ENCODE measurements at places on chromosomes 6 and 20. TPM values are rescaled to one million over a fixed set of nuclear protein-coding genes. Genes with fewer than 3 reads are reported as not detected.
A peak's percentile ranks its signal among the peaks of the same experiment; 100 is the strongest.

DNA sequence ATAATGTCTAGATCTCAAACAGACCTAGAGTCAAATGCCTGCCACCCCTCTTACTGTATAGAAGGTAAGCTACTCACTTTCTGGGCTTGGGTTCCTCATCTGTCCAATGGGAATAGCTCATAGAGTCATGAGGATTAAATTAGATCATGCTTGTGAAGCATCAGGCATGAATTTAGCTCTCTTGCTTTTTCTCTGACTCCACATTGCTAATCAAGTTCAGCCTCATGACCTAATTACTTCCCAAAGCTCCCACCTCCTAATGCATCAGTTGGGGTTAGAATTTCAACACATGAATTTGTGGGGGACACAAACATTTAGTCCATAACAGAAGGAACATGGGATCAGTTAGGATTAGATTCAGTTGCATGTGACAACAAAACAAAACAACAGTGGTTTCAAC is 4.6 kb upstream of the DDX27 start:
- DNase-seq, result no peak

DNA sequence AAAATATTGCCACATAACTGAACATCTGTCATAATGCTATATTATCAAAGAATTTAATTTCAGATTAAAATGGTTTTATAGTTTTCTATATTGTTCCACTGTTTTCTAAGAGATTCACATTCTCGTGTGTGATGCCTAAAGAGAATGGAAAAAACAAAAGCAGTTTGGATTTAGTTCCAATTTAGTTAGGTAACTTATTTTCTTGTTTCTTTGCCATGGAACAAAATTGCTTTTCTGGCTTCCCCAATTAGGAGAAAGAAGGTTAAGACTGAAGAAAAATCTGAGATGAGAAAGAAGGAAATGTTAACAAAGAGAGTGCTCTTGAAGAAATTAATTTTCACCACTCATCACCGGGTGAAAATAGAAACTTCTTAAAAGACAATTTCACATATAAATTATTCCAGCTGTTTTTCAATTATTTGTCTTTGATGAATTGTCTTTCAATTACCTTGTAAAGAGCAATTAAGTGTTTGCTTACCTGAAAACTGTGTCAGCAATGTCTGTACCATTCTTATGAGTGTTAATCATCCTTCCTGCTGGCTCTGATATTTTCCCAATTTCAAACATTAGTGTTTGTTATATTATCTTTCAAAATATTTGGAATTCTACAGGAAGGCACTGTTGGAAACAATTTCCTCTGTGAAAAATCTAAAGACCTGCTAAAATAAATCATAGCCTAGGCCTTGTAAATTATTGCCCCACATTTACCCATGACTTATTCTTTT is 19.5 kb downstream of the PHACTR2 start:
- DNase-seq, result no peak

DNA sequence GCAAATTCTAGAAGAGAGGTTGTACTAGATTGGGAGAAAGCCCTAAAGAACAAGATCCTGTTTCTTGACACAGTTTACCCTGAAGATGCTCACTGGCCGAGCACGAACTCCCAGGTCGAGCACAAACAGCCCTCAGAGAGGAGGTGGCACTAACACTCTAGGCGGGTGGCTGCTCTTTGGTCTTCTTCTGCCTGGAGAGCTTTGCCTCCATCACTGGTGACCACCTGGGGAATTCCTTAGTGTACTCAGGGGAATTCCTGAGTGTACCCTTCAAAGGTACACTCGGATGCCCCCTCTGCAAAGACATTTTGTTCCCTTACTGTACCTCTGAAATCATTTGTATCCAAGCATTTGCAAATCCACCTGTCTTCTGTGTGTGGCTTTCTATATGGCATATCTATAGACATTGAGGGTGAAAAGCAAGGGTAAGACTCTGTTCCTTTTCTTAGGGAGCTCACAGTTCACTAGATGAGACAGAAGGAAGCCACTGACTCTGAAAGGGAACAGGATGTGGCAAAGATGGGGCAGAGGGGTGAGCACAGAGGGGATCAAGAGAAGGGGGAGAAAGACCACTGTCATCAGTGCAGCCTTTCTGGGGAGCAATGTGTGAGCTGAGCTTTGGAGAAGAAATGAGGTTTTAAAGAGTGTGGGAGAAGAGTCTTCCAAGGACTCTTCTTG is 169.8 kb upstream of the PROKR2 start:
- DNase-seq, result no peak

DNA sequence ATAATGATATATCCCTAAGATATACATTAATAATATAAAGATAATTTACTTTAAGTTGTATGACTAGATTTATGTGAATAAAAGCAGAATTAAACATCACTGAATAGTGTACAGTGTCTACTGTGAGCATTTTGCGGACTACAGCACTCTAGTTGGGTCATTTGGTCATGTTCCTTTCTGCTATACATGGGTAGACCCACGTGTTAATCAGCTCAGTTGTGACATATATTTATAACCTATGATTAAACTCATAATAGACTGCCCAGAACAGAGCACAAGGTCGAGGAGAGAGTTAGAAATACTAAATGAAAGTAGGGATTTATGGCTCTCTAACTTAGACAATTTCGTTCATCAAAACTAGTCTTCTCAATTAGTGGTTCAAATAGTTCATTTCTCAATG is 852.7 kb downstream of the EPHA7 start:
- no peak for DNase-seq

DNA sequence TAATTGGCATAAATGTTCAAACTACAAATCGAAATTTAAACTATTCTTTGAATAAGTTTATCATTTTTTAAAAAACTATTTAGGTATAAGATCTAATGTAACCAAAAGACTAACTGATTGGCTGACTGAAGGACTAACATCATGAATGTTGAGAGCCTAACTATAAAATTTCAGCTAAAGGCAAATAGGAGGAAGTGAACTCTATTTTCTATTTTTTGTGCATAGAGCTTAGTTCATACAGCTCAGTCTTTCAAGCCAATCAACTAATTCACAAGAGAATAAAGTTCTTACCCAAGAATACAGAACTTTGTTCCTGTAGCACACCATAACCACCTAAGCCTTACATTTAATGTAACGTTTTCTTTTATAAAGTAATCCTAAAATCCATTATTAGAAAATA is 46.3 kb upstream of the STXBP5 start:
- DNase-seq, result no peak

DNA sequence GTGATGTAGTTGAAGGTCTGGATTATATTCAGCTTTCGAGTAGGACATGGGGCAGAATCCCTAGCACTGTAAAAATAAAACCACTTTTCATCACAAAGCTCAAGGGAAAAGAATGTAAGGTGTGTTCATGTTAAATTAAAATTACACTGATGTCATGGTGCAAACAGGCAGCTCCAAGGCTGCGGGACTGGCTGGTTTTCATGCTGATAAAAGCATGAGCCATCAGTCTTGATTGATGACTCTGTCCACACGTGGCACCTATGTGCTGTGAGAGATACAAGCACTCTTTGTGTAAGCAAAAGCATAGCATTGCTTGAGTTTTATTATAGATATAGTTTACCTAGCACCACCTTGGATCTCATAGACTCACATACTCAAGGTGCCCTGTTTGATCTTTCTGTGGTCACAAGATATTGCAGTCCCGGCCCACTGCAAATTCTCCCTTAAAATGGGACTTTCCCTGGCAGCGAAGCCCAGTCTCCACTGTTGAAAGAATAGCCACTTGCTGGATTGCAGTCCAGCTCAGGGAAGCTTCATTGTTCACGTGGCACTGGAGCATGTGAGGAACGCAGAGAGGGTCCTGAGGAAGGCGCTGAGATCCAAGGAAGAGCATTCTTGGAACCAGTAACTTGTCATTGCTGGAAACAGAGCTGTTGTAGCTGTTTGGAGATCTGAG is 90.6 kb downstream of the TIAM2 start:
- peak; percentile 58 for DNase-seq

- DNase-seq, result no peak
Observed at GRCh38 chr6:34671367-34671766, 25.2 kb downstream of the ILRUN start.

DNA sequence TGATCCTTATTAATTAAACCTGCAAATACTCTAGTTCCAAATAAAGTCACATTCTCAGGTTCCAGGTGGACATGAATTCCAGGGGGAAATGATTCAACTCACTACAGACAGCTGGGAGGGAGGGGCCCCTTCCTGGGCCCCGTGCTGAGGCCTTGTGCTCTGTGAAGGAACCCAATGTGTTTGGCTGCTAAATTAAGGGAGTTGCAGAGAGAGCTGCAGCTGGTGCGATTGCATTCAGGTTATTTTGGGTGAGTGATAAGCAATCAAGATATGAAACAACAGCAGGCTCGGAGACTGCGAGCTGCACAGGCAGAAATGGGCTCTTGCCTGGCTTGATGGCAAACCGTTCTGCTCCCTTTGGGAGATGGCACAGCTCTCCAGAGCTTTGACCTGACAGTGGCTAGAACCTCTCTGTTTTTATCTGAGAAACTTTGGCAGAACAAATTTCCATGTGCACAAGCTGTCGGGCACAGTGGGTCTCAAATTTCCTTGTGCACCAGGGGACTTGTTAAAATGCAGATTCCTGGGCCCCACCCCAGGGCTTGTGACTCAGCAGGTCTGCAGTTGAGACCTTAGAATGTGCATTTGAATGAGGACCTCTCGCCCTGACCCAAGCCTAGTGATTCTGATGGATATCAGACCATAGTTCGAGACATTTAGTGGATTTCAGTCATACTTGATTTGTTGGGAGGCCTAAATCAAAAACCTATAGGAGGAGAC is 9.8 kb downstream of the MAPK13 start:
- DNase-seq, result no peak

GRCh38 chr20:18645196-18645745 is 57.4 kb downstream of the DTD1 start:
- peak; percentile 69 for DNase-seq

- no peak for DNase-seq
Observed at GRCh38 chr6:159633196-159633595, 59.8 kb downstream of the SOD2 start.

GRCh38 chr6:42451333-42452170 is at the start of gene TRERF1:
Gene TRERF1, minus strand, starts transcription at chr6:42451926. Its CDS starts 182,336 bp downstream, at chr6:42269590.
- peak; percentile 25 for DNase-seq

GRCh38 chr6:128694303-128695009 is 174.1 kb upstream of the PTPRK start:
- DNase-seq, result peak; percentile 11

GRCh38 chr6:51648236-51648635 is 439.2 kb downstream of the PKHD1 start:
- DNase-seq, result peak; percentile 31

GRCh38 chr6:15901141-15902115 is 227.5 kb upstream of the MYLIP start:
- peak; percentile 35 for DNase-seq

GRCh38 chr6:134637847-134638437 is 312.0 kb downstream of the ALDH8A1 start:
- no peak for DNase-seq

- DNase-seq, result no peak
Observed at GRCh38 chr20:41469868-41470267, 103.2 kb upstream of the EMILIN3 start.

- peak; percentile 95 for DNase-seq
Observed at GRCh38 chr6:54801669-54802068, 44.9 kb upstream of the FAM83B start.

GRCh38 chr20:11564491-11564890 is 353.2 kb upstream of the BTBD3 start:
- no peak for DNase-seq

GRCh38 chr20:49433333-49433732 is 49.1 kb downstream of the KCNB1 start:
- DNase-seq, result no peak

GRCh38 chr20:63117661-63118302 is 98.1 kb downstream of the YTHDF1 start:
- DNase-seq, result no peak

- peak; percentile 94 for DNase-seq
Observed at GRCh38 chr20:19786311-19786710, 28.3 kb downstream of the RIN2 start.

Gene BMP2
- total RNA-seq, result 16.7 TPM

Gene ZBP1
- total RNA-seq, result not detected

Gene SLC17A2
- total RNA-seq, result not detected

Gene EEF1A2
- total RNA-seq, result 4.5 TPM

Gene PPIL6
- total RNA-seq, result 0.17 TPM

Gene HLA-DMA
- total RNA-seq, result 1.9 TPM

Gene FAM83C
- not detected for total RNA-seq

Gene SNAP91
- total RNA-seq, result 0.10 TPM

Gene C20orf144
- total RNA-seq, result not detected

Gene RRBP1
- total RNA-seq, result 338 TPM

Gene CALHM4
- not detected for total RNA-seq

Gene SNX3
- 228 TPM for total RNA-seq

Gene OLIG3
- total RNA-seq, result not detected
